ENCODE measurements at places on chromosomes 5 and 9. TPM values are rescaled to one million over a fixed set of nuclear protein-coding genes. Genes with fewer than 3 reads are reported as not detected.

Gene CXCL14
- not detected for total RNA-seq

DNA sequence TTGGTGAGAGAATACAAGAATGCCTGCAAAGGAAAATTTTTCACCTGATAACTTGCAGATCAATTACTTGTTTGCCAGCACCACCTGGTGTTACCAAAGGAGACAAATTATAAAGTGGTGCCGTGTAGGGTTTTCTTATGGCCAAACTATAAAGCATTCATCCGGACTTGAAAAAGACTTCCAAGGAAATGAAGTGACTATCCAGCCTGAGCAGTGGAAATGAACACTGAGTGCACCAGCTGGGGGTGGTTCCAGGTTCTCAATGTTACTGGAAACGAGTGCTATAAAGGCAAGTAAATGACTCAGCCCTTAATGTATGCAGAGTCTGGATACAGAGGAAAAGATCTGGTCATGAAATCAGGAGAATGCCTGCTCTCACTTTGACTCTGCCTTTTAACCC is 113.1 kb downstream of the DNAH5 start:
- DNase-seq = peak; percentile 72
- H3K4me1 ChIP-seq = peaks cover 6% of the 10 kb centered on the region
- no peaks in the 10 kb centered on the region for H3K36me3 ChIP-seq
- no peak overlapping the region for H3K27ac ChIP-seq

Gene RXRA
- 17.5 TPM for total RNA-seq

Gene BHMT2
- total RNA-seq = not detected

DNA sequence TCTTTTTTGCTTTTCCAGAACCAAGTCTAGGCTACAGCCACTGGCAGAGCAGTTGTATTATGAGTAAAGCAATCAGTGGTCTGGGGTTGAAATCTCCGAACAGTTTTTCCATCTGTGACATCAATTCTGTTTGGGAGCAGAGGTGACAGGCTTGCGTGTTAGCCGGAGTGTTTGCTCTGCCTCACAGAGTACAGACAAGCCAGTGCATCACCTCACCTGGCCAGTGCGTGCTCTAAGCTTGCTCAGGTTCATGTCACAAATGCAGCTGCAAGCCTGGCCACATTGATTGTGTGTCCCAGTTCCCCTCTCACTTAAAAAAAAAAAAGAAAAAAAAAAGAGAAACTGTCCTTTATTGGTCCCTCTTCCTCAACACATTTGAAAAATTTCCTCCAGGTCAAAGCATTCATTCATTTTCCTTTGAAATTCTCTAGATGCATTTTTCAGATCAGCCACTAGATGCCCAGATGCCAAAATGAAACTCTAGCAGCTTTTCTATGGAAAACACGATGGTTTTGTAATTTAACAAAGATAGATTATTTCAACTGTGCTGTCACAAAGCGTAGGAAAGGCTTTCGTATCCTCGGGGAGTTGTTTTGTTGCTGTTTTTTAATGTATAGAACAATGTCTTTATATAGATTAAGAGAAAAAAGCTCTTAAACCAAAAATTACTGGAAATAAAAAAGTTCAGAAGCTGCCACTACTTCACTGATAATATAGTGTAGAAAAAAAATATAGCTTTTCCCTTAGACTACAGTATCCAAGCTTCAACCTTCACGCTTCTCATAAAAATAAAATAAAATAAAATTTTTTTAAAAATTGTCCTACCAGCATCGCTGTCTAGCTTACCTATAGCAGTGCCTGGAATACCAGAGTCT is 585.5 kb downstream of the TLE1 start:
- DNase-seq = peak; percentile 21
- no peak overlapping the region for H3K27ac ChIP-seq
- no peaks in the 10 kb centered on the region for H3K27me3 ChIP-seq
- H3K4me3 ChIP-seq = no peak overlapping the region
- H3K4me1 ChIP-seq = peaks cover 19% of the 10 kb centered on the region

DNA sequence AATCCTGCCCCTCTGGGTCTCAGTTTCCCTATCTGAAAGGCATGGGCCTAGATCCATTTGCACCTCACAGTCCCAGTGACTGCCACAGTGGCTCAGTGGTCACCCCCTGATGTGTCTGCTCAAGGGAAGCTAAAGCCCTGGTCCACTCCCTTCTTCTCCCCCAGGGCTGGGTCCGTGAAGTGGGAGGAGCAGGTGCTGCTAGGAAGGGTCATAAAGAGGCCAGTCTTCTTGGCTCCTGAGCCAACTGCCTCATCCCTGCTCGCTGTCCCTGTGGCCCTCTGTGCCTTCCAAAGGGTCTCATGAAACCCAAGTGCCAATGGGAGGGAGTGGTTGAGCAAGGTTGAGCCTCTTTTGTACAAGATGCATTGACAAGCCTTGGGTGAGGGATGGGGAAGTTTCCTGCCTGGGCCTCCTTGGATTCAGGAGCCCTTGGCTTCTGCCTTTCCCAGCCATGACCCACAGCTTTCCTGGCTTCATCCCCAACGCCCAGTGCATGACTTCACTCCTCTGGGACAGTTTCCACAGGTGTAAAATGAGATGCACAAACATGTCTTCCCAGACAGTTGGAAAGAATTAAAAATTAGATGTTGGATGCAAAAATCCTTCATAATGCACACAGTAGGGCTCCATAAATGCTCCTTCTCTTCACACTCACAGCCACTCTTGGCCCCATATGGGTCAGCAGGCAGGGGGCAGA is 1.6 kb upstream of the SLC6A7 start:
- DNase-seq = no peak
- no peak overlapping the region for H3K4me3 ChIP-seq
- no peak overlapping the region for H3K27ac ChIP-seq

Gene TAF11L5
- not detected for total RNA-seq

DNA sequence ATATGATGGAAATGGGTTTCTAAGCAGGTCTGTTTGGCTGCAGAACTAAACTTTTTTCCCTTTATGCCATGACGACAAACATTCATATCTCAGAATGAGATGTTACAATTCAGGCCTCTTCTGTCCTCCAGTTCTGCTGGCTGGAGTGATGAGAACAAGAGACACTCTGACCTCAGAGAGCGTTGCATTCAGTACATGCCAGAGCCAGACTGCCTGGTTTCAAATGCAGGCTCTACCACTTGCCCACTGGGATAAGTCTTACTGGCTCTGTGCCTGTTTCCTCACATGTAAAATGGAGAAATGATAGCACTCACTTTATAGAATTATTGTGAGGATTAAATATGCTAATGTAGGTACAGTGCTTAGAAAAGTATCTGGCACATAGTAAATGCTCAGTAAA is 24.8 kb upstream of the TOMM5 start:
- no peak for DNase-seq
- no peaks in the 10 kb centered on the region for H3K36me3 ChIP-seq
- H3K27me3 ChIP-seq = no peaks in the 10 kb centered on the region
- H3K4me3 ChIP-seq = no peak overlapping the region
- H3K4me1 ChIP-seq = peaks cover 5% of the 10 kb centered on the region

Gene PRRX2
- total RNA-seq = 1.3 TPM
